ENCODE measurements at places on chromosomes 5 and 9.

DNA sequence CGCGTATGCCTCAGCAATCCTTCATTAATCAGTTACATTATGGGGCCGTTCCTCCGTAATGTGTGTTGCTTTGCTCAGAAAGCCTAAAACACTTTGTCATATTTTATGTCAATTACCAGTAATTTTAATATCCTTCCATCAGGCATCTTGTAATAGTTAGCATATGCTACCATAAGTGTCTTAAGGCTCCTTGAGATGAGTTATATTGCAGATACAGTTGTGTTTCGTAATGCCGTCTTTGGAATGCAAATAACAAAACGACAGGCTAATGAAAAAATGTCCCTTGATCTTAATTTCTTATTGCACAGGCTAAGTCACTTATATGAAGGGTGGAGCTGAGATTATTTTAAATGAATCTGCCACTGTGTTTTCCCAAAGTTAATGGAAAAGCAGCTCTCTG lies 50.5 kb downstream of the TBCA start:
- DNase-seq = no peak

- no peak for DNase-seq
Measured at GRCh38 chr9:38276771-38277439, 115.6 kb upstream of the ALDH1B1 start.

- DNase-seq = no peak
Measured at GRCh38 chr9:77449240-77450084, 198.7 kb downstream of the GNA14 start.

DNA sequence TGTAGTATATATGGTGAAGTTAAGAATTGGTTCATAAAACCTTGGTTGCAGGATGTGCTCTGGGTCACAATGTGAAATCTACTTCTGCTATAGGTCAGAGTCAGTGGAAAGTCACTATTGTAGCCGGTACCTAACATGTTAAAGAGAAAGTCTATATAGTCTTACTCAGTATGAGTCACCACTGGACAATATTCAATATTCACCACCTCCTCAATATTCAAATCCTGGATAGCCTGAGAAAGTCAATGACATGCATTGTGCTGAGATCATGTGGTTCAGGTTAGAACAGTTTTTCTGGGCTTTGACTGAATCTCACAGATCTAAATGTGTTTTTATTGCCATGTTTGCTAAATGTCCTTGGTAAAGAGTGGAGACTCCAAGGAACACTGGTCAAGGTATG lies 108.8 kb downstream of the HMHB1 start:
- no peak for DNase-seq

GRCh38 chr9:27602142-27602861 lies 29.0 kb upstream of the C9orf72 start:
- DNase-seq = no peak

- DNase-seq = no peak
Measured at GRCh38 chr5:22473886-22474285, 379.3 kb downstream of the CDH12 start.

GRCh38 chr9:18071651-18072060 lies 402.3 kb upstream of the ADAMTSL1 start:
- no peak for DNase-seq

- DNase-seq = no peak
Measured at GRCh38 chr9:123772967-123773366, 157.0 kb downstream of the DENND1A start.

GRCh38 chr5:7869474-7870136 lies 657 bp downstream of the MTRR start:
- DNase-seq = peak; percentile 19

GRCh38 chr5:154708846-154709245 lies 46.3 kb upstream of the LARP1 start:
- no peak for DNase-seq

DNA sequence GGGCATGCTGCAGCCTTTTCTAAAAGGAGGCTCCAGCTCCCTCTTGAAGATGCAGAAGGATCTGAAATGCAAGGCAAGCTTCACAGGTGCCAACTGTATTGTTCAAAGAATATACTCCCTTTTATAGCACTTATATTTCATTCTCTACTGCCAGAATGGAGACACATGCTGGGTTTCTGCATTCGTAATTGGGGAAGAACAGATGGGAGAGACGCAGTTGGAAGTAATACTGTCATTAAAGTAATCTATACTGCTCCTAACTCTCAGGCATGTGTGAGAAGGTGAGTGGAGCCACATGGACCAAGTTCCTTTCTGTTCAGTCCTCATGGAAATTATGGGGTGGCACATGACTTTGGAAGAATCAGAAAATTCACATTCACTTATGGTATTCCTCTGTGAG lies 226.4 kb downstream of the TRIM32 start:
- no peak for DNase-seq

DNA sequence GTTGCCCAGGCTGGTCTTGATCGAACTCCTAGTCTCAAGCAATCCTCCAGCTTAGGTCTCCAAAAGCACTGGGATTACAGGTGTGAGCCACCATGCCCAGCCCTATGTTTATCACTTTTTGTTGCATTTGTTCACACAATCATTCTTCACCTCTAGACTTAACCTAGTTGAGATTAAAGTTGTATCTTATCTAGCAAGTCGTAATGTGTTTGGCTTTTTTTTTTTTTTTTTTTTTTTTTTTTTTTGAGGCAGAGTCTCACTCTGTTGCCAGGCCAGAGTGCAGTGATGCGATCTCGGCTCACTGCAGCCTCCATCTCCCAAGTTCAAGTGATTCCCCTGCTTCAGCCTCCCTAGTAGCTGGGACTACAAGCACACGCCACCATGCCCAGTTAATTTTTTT lies 90.2 kb upstream of the C9orf72 start:
- DNase-seq = no peak

DNA sequence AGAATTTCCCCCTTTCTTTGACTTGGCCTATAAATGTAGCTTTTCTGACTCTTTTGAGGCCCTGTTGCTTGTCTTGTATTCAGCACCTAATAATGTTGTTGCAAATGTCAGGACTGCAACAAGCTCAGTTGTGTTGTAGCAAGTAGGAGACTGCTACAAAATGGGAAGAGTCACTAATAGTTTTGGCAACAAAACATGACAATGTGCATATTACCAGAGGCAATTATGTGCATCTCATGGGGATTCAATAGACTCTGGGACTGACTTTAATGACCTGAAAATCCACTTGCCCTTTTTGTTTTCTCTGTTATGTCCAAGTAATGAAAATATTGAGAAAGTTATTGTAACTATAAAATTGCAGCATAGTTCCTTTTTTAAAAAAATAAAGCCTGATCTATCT lies 368.4 kb downstream of the OSTF1 start:
- DNase-seq = no peak

- DNase-seq = peak; percentile 55
Measured at GRCh38 chr9:129822898-129823541, 916 bp downstream of the TOR1A start.

- no peak for DNase-seq
Measured at GRCh38 chr5:52924456-52924855, 64.7 kb upstream of the ITGA2 start.

DNA sequence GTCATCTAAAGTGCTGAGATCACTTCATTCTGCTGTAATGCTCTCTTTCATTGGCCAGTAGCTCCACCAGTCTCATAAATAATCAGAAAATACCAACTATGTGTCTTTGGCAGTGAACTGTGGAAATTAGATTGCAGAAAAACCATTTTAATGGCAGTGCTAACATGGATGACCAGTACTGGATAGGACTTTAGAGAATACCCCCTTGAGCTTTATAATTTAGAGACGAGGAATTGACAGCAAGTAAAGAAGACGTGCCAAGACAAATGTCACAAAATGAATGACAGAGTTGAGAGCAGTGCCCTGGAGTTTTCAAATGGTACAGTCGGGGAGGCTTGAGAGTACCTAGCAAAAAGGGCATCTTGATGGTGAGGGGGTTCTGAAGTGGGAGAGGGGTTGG lies 5.8 kb downstream of the MSANTD3 start:
- DNase-seq = no peak

GRCh38 chr5:142756576-142756975 lies 13.6 kb upstream of the ARHGAP26 start:
- no peak for DNase-seq

- no peak for DNase-seq
Measured at GRCh38 chr5:2900360-2900759, 148.9 kb upstream of the IRX2 start.

DNA sequence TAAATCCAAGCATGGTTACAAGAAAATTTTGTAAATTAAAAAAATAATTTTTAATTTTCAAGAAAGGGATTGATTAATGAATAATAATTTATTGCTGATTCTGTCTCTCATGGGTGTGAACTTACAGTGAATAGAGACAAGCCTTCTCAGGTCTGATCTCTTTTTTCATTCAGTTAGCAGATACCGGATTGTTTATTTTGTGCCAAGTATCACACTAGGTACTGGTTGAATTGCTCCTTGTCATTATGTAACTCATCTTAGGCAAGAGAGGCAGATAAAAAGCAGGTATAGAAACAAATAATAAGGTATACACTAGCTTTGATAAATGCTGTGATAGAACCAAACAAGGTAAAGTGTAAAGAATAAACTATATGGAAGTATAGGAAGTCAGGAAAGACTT lies 283.3 kb downstream of the PJA2 start:
- DNase-seq = no peak

- DNase-seq = no peak
Measured at GRCh38 chr9:76605321-76605900, 146.4 kb downstream of the GCNT1 start.

DNA sequence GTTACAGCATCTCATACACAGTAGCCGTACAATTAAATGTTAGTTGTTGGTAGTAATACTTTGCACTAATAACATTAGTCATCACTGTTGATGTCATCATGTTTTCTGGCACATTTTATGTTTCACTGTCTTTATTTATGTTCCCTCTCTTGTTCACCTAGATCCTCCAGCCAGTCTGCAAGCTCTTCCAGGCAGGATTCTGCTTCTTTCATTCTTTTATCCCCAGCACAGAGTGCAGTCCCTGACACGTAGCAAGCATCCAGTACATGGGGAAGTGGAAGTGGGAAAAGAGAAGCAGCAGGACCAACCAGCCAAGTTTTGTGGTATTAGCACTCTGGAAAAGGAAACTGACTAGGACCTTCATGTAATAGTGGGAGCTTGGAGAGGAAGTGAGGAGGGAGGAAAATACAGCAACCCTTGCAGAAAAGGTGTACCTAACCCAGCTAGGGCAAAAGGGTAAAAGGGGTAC lies 89.7 kb upstream of the SLC44A1 start:
- no peak for DNase-seq

- DNase-seq = no peak
Measured at GRCh38 chr9:107942856-107943255, 453.3 kb upstream of the KLF4 start.

GRCh38 chr9:630817-631216 lies 210.7 kb upstream of the DMRT1 start:
- no peak for DNase-seq

Data from CD8-positive, alpha-beta memory T cell (primary cell).